ENCODE measurements at places on chromosomes 4 and X.

GRCh38 chr4:169773889-169774288 is 16.1 kb upstream of the HPF1 start:
- DNase-seq: no peak

DNA sequence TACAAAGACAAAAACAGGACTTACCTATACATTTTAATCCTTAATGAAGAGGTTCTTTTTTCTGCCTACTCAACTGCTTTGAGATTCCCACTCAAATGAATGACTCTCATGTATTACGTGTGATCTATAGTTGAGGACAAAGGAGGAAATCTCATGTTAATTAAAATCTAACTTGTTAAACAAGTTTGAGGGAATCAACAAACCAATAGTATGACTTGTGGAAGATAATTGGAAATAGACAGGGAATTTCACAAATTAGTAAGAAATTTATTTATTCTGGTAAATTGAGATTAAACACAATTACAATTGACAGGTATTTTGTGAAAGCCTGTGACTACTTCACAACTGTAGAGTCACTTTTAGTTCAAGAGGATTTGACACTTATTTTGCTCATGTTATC is at the start of gene TMPRSS11D:
Gene TMPRSS11D, minus strand, starts transcription at position 101 of the 400 bp plus-strand sequence. Its CDS starts 69 bp downstream, at position 32.
- DNase-seq: no peak

- DNase-seq: no peak
These were observed 607 bp upstream of the DKC1 start for GRCh38 chrX:154761977-154762536.

GRCh38 chr4:139419388-139419914 is 34.5 kb upstream of the RAB33B start:
- DNase-seq: no peak

- DNase-seq: no peak
These were observed 127.0 kb upstream of the FUNDC1 start for GRCh38 chrX:44669626-44670025.

DNA sequence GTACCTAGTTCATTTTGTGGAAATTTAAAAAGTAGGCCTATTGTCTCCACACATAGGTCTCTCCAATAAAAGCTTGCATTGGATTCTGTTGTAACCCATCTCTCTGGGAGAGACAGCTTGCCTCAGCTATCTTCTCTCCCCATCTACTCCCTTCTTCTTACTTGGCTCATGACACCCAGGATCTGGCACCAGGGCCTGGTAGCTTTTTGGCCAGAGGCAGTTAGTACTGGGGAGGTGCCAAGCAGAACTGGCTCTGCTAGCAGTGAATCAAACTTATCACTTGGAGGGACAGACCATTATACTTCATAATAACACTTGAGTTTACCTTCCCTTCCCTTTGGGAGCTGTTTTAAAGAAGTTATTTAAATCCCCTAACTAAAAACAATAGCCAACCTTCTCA is 31.8 kb downstream of the PLAC1 start:
- DNase-seq: no peak

DNA sequence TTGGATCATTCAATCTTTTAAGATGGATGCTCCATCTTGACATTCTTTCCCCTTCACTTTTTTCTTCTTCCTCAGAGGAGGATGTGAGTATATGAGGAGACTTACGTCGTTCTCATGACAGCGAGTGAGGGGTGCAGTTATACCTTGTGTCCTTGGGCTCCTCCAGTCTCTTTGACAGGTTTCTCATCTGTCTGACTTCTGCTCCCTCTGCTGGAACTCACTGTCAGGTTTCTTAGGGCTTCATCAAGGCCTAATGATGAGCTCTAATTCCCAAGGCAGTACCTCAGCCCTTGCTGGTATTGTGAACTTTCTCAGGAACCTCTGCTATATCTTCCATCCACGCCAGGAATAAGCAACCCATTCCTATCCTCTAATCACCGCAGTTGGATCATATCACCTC is 237.8 kb upstream of the ADGRL3 start:
- no peak for DNase-seq

- no peak for DNase-seq
These were observed 14.8 kb upstream of the RTL5 start for GRCh38 chrX:72146527-72146926.

DNA sequence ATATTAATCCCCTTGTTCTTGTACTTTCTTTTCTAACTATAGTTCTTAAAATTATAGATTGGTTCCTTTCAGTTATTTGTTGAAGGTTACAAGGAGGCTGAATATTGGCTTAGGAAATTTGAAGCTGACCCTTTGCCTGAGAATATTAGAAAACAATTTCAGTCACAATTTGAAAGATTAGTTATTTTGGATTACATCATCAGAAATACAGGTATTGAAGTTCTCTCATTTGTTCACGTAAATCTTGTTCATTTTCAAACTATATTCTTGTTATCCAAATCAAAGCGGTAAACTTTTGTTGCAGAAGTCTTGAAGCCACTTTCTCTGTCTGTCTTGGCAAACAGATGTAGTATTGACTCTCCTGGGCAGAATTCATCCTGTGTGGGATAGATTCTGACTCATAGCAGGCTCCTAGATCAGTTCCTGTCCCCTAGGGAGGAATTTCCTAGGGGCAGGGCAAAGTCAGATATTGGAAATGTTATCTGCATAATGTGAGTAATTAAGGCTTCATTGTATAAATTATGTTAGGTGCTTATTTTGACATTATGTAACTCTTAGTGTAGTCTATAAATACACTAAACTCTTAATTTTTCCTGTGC is 25.2 kb downstream of the PI4K2B start:
- DNase-seq: no peak

All from stimulated activated CD4-positive, alpha-beta T cell treated with anti-CD3 and anti-CD28 coated beads, TNF-alpha, amount 100 ng/mL, for 4 hours (primary cell).